ENCODE measurements at places on chromosomes 3 and 15. TPM values are rescaled to one million over a fixed set of nuclear protein-coding genes. Genes with fewer than 3 reads are reported as not detected.

- DNase-seq, result no peak
Observed at GRCh38 chr15:43889042-43889441, 62.2 kb downstream of the WDR76 start.

DNA sequence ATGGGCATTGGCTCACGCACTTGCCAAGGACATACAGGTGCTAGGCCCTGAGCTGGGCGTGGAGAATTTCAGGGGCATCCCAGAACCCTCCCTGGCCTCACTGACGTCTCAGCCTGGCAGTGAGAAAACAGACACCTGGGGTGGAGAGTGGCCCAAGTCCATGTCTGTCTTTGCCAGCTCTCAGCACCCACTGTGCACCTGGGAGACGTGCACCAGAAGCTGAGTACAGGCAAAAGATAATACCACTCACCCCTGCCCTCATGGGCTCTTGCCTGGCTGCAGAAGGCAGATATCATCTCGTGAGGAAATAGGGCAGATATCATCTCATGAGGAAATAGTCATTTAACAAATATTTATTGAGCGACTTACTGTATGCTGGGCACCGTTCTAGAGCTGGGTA is 8.0 kb downstream of the LOXL1 start:
- no peak for DNase-seq

GRCh38 chr3:109644746-109645145 is 307.4 kb upstream of the DPPA4 start:
- DNase-seq, result no peak

The TUSC7 gene
- total RNA-seq, result not detected

The RHCG gene
- not detected for total RNA-seq

Data from SJCRH30 (cell line).